Activated naive CD4-positive, alpha-beta T cell (primary cell): ENCODE measurements at places on chromosomes 16 and 17.

GRCh38 chr16:73233846-73234424 lies 186.0 kb upstream of the ZFHX3 start:
- no peak for DNase-seq

GRCh38 chr17:6668727-6669425 lies 17.3 kb downstream of the C17orf100 start:
- DNase-seq, result no peak

GRCh38 chr17:36092230-36092629 lies 2.3 kb upstream of the CCL3 start:
- DNase-seq, result no peak

GRCh38 chr16:89564476-89565255 lies 4.2 kb downstream of the RPL13 start:
- DNase-seq, result no peak

DNA sequence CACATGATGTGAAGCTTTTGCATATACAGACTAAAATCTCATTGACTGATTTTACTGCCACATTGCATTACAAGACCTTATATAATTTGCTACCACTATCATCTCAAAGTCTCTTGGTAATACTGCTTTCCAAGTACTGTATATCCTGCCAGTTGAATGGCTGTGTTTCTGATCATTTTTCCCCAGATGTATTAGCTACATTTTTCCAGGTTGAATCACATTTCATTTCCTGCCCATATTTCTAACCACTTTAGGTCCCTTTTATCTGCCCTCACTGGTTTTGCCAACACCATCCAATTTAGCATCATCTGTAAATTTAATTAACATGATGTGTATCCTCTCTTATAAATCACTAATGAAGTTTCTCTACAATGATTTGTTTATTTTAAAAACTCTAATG lies 365.7 kb upstream of the PMFBP1 start:
- no peak for DNase-seq
